Activated CD4-positive, alpha-beta T cell treated with anti-CD3 and anti-CD28 coated beads, Interleukin-2, amount 10 ng/mL, durations not matched to agents 24 days and 14 days (primary cell): ENCODE measurements at places on chromosomes 2 and 18.

DNA sequence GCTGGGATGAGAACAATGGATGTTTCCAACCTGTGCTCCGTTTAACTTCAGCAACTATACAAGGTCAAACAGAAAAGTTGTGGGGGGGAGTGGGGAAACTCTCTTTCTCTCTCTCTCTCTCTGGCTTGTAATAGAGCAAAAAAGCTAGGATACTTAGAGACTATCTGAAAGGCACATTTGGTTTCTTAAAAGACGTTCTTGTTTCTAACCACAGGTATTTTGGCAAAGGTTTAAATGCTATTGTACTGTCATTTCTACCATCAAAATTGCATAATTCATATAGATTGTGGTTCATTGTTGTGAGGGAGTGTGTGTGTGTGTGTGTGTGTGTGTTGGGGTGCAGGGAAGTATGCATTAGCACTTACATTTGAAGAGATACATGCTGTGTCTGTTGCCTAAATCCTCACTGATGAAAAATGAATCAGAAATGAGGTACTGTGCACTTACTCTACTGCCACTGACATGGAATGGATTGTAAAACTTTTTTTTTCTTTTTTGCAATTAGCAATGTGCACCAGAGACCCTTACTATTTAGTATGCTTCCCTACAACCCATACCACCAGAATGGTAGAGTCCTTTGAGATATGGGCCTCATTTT is 841.0 kb upstream of the PIK3C3 start:
- DNase-seq = no peak

DNA sequence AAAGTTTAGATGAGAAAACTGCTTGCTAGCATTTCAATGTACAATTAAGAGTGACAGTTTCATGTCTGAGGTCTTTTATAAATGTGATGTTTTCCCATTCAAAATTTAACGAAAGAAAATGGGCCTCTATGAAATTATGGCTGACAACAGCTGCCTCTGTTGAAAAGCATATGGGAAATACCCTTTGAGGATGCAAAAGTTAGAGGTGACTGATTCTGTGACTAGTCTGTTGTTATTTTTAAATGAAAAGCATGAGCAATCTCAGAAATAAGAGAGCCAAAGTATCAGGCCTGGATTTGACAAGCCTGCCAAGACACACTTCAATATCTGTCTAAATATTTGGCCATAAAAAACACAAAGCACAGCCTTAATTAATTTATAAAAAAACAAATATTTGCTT is 580.8 kb downstream of the ERBB4 start:
- DNase-seq = no peak

GRCh38 chr18:26502823-26503222 is 45.5 kb downstream of the KCTD1 start:
- no peak for DNase-seq

DNA sequence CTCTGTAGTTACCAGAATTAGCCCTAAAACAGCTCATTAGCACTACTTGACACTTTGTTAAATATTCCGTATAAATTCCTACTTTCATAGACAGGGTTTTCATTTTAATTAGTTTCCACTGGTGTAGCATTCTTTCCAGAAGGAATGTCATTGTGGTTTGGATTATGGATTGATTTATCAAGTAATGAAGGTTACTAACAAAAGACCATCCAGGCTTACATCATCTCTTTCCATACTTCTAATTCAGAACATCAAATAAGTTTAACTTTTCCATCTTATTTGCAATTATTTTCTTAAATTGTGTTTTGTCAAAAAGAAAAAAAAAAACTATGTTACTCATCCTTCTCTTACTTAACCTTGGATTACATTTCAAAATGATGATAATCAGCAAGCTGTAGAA is 231.8 kb upstream of the SPOPL start:
- no peak for DNase-seq

DNA sequence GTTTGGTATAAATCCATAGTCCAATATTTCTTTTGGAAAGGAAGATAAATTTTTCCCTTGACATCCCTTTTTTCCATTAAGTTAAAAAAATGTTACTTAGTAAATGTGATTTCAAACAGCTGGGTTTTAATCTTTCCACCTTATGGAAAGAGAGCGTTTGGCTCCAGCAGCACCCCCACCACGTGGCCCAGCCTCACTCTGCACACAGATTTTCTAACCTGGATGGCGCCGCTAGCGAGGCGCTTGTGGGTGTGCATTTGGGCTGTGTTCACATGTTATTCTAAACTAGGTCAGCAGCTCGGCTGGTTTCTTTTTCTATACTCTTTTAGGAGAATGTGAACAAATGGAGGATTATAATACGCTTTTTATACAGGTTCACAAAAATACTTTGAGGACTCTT is 218.0 kb downstream of the LDLRAD4 start:
- peak; percentile 73 for DNase-seq
